ENCODE measurements at places on chromosomes 11 and 22.

- DNase-seq, result no peak
These were observed 243.4 kb upstream of the PLET1 start for GRCh38 chr11:112504056-112504455.

- DNase-seq, result no peak
These were observed 52.4 kb upstream of the CLMP start for GRCh38 chr11:123247496-123247799.

DNA sequence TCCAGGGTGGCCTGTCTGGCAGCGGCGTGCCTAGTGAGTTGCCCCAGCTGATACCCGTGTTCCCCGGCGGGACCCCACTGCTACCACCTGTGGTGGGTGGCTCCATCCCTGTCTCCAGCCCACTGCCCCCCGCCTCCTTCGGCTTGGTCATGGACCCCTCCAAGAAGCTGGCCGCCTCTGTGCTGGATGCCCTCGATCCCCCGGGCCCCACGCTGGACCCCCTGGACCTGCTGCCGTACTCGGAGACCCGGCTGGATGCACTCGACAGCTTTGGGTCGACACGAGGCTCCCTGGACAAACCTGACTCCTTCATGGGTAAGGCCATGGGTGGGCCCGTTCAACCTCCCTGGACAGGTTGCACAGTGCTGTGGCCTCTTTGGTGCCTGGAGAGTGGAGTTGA, 38.5 kb downstream of the ZC3H7B start:
- no peak for DNase-seq

- DNase-seq, result no peak
These were observed 534.3 kb downstream of the ETS1 start for GRCh38 chr11:128052912-128053641.

GRCh38 chr22:22764085-22764484, 119.7 kb downstream of the GGTLC2 start:
- no peak for DNase-seq

- no peak for DNase-seq
These were observed 61.8 kb downstream of the UBASH3B start for GRCh38 chr11:122717264-122717867.

- no peak for DNase-seq
These were observed 952 bp upstream of the CATSPERZ start for GRCh38 chr11:64298966-64299846.

DNA sequence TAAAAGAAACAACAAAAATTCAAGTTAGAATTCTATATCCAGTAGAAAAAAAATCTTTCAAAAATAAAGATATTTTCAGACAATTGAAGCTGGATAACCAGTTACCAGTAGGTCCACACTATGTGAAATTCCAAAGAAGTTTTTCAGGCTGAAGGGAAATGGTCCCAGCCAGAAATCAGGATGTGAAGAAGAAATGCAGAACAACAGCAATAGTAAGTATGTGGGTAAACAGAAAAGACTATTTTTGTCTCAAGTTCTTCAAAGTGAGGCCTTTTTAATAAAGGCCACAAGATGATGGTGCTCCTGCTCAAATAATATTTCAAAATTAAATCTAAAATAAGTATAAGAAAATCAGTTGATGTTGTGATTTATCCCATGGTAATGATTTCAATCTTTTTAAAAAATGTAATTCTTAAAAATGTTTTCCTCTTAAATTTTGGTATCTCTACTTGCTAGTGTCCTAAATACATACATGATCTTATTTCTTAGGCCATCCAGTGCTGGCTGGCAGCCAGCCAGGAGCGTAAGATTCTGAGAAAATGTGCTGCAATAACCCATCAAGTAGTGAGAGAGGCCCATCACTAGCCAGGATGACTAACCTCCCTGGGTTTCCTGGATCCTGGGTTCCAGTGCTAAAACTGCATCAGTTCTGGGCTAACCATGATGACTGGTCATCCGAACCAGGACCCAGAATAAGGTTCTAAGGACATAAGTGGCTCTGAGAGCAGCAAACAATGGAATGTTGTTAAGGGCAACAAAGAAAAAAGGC, 15.6 kb upstream of the UCP3 start:
- DNase-seq, result no peak

- peak; percentile 18 for DNase-seq
These were observed 841 bp upstream of the EIF4G2 start for GRCh38 chr11:10809373-10810160.

- no peak for DNase-seq
These were observed 4.0 kb downstream of the POU2AF3 start for GRCh38 chr11:111302298-111302697.

DNA sequence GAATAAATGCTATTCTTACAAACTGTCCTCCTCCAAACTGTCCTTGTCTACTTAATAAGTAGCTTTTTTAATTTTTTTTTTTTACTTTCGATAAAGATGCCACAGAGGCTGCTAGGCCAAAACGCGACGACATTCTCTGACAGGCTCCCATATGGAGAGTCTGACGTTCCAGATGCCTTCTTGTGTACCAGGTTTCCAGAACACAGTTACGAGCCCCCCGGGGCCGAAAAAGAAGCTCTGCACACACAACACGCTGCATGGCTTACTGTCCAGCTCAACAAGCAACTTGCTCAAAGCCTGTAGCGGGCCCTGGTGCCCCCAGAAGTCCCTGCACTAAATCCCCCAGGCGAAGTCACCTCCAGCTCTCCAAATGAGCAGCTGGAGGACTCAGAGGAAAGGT, 39.3 kb downstream of the LARGE1 start:
- no peak for DNase-seq

- DNase-seq, result no peak
These were observed 741.1 kb upstream of the LUZP2 start for GRCh38 chr11:23755769-23756168.

DNA sequence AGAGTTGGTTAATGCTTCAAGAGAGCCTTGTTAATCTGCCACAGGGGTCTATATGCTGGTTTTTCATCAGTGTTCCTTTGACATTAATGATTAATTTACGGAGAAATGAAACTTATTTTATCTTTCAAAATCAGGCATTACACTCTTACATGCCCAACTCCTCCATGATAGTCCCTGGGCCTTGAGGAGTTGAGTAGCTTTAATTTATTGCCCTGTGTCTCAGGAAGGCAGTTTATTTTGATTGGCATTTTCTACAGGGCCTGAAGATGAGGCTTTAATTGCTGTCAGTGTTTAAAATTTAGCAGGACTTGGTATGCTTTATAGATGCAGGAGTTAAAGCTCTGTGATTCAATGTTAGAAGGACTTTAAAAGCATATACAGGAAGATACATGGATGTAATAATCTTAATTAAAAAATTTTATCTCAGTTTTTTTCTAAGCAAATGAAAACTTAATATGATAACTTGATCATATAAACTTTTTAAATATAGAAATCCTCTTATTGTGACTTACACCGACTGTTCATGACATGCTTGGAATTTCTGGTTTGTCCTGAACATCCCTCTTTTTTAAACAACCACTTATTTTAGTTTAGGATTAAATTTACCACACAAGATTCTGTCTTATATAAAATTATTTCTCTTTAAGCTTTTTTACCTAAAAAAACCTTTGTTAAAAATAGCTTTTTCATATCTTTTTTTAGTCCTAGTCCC, 12.2 kb downstream of the GLYAT start:
- DNase-seq, result no peak

- DNase-seq, result no peak
These were observed 23.0 kb downstream of the APLP2 start for GRCh38 chr11:130092661-130093060.

- no peak for DNase-seq
These were observed 42.2 kb downstream of the MACROD1 start for GRCh38 chr11:64123679-64124078.

GRCh38 chr11:2298131-2298794, 3.5 kb downstream of the C11orf21 start:
- DNase-seq, result no peak

Data from activated gamma-delta T cell (primary cell).